ENCODE measurements at places on chromosomes 16 and 17. TPM values are rescaled to one million over a fixed set of nuclear protein-coding genes. Genes with fewer than 3 reads are reported as not detected.

GRCh38 chr16:57019746-57020145 lies 30.4 kb downstream of the NLRC5 start:
- DNase-seq = no peak

DNA sequence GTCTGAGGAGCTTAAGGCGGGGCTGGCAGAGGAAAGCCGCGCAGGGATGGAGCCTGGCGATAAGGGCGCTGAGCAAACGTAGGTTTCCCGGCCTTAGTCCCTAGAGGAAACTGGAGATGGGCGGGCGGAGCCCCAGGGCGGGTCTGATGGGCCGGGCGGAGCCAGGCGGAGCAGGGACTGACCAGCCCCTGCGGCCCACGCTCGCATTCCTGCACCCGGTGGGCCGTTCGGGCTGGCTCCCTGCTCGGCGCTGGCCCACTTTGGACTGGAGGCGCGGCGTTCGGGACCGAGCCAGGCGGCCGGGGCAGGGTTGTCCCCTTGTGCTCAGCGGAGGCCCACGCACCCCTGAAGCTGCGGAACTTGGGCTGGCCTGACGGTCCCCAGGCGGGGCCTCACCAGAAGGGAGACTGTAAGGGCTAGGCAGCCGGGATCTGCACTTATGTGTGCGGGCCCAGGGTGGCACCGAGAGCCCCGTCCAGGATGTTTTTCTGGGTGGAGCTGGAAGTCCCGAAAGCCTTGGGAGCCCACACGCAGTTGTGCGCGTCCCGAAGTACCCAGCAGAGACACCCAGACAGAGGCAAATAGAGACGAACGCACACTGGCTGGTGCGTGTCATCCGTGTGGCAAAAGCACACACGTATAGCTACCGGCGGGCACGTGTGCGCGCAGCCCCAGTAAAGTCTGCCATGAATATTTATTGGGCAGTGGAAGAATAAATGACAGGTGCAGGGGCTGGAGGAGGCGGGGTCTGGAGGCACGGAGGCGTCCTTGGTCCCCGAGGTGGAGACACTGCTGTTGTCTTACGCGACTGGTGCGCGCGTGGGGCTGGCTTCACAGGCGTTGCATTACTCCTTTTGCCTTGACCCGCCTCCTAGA lies 1.4 kb downstream of the PYDC1 start:
- DNase-seq = no peak

- no peak for DNase-seq
These were observed 7.7 kb upstream of the KCNH6 start for GRCh38 chr17:63515426-63515825.

DNA sequence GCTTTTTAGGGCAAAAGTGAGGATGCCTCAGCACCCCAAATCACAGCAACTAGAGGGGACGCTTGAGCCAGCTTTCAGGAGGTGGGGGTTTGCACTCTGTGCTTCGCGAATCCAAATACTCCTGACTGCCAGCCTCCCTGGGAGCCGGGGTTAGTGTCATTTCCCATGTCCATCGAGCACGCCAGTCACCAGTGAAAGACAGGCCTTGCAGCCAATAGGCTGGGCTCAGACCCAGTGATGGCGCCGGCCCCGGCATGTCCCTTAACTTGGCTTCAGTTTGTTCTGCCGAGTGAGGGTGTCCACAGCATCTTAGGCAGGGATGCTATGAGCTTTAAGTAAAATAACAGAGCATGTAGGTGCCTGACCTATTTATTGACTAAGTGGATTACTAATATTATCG lies 50.9 kb upstream of the CDC42EP4 start:
- no peak for DNase-seq

GRCh38 chr16:84899414-84899813 lies 79.6 kb downstream of the CRISPLD2 start:
- DNase-seq = no peak

DNA sequence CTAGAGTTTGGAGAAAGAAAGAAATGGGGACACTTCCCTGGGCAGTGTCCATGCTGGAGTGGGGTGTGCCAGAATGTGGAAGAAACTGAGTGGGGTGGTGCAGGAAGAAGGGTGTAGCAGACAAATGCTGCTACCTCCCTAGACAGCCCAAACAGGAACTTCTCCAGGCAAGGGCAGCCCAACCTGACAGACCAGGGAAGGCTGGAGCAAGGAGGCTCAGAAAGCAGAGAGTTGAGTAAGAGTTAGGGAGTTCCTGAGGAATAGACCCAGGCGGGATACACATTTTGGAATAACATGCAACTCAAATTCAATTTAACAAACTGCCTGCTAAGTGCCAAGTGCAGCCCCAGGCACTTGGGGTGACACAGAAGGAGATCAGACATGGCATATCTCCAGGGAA lies 1.0 kb upstream of the MYO18A start:
- no peak for DNase-seq

- DNase-seq = peak; percentile 87
These were observed 17.9 kb upstream of the COL1A1 start for GRCh38 chr17:50219342-50219741.

GRCh38 chr17:19747829-19748806 lies at the start of gene ALDH3A1:
Gene ALDH3A1, minus strand, starts transcription at chr17:19748298. Its CDS starts 3,169 bp downstream, at chr17:19745129.
- DNase-seq = peak; percentile 29

- DNase-seq = no peak
These were observed 24.1 kb upstream of the CIITA start for GRCh38 chr16:10852948-10853347.

The WNT3 gene
- 10.5 TPM for total RNA-seq
